ENCODE measurements at places on chromosomes 2 and 18.

- DNase-seq, result no peak
Measured at GRCh38 chr2:99710721-99711120, 220.9 kb upstream of the REV1 start.

- no peak for DNase-seq
Measured at GRCh38 chr2:47023332-47023731, 107.7 kb upstream of the MCFD2 start.

DNA sequence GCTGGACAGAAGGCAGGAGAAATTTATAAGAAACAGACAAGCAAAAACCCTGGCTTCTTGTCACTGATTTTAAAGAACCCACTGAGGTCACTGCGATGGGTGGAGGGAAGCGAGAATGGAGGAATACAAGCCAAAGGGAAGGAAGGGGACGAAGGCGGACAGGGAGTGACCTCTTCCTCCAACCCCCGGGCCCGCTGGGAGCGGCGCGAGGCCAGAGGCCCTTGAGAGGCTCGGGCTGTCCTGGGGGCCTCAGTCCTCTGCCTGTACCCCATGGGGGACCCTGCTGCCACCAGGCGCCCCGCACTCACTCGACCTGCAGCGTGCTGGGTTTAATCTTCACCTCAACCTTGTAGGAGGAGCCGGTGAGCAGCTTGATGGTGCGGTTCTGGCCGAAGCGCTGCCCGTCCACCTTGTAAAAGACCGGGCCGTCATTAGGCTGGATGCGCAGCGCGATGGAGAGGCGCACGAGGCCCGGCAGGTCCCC, 793 bp downstream of the CNRIP1 start:
- DNase-seq, result no peak

- no peak for DNase-seq
Measured at GRCh38 chr18:54739476-54739875, 88.8 kb upstream of the RAB27B start.

DNA sequence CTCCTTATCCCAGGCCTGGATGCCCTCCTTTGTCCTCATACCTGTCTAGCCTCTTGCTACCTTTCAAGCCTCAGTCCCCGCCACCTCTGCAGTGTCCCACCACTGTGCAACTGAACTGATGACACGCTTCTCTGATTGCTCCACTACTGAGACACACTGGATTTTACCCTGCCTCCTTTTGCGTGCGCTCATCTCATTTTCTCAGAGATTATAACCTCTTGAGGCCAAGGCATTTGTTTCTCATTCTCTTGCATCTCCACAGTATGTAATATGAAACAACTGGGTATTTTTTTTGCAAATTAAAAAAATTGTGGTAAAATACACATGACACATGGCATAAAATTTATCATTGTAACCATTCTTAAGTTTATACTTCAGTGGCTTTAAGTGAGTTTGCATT, 95.4 kb downstream of the PRKCE start:
- no peak for DNase-seq

- DNase-seq, result no peak
Measured at GRCh38 chr2:180225118-180225517, 218.0 kb upstream of the CWC22 start.

DNA sequence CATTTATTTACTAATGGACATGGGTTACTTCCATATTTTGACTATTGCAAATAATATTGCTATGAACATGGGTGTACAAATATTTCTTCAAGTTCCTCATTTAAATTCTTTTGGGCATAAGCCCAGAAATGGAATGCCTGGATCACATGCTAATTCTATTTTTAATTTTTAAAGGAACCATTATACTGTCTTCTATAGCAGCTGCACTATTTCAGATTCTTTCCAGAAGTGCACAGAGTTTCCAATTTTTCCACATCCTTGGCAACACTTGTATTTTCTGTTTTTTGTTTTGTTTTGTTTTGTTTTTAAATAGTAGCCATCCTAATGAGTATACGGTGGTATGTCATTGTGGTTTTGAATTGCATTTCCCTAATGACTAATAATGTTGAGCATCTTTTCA, 8.5 kb upstream of the RALBP1 start:
- no peak for DNase-seq

DNA sequence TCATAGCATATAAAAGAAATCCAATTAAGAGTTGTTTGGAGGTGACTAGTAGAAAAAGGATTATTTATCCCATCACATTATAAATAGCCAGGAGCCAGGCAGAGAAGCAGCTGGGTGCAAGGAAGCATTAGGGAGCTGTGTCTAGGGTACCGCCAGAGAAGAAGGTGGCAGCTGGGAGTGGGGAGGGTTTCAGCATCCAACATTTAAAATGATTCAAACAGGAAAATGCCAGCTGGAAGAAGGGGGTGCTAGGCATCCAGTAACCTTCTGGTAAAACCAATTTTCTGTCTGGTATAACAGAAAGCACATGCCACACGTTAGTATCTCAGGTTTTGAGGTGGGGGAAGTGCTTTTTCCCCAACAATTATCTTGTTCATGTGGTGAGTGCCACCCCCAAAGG, 452.4 kb downstream of the ZEB2 start:
- DNase-seq, result no peak

DNA sequence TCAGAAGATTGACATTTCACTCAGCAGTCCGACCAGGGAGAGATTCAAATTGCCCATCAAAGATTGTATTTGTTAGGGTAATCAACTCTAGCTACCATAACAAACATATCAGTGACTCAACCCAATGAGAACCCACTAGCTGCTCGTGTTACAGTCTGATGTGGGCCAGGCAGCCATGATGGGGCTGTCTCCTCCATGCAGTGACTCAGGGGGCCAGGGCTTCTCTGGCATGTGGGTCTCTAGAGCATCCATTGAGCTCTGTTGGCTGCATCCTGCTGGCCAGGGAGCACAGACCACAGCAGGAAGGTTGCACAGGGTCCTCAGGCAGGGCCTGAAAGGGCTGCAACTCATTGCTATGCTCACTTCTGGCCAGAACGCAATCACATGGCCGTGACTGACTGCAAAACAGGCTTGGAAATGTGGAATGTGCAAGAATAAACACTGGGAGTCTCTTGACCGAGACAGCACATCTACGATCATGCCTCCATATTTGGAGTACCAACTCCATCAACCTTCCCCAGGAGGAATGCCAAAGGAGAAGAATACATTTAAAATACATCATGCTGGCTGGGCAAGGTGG, 216.8 kb downstream of the EIPR1 start:
- DNase-seq, result no peak

DNA sequence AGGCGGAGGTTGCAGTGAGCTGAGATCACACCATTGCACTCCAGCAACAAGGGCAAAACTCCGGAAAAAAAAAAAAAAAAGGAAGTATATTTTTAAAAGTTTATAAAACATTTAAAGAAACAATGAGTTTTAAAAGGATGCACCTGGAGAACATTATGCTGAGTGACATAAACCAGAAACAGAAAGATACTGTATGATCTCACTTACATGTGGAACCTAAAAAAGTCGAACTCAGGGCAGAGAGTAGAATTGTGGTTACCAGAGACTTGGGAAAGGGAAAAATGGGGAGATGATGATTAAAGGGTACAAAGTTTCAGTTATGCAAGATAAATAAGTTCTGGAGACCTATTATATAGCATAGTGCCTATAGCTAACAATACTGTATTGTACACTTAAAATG, 52.8 kb upstream of the RTN4 start:
- DNase-seq, result no peak

DNA sequence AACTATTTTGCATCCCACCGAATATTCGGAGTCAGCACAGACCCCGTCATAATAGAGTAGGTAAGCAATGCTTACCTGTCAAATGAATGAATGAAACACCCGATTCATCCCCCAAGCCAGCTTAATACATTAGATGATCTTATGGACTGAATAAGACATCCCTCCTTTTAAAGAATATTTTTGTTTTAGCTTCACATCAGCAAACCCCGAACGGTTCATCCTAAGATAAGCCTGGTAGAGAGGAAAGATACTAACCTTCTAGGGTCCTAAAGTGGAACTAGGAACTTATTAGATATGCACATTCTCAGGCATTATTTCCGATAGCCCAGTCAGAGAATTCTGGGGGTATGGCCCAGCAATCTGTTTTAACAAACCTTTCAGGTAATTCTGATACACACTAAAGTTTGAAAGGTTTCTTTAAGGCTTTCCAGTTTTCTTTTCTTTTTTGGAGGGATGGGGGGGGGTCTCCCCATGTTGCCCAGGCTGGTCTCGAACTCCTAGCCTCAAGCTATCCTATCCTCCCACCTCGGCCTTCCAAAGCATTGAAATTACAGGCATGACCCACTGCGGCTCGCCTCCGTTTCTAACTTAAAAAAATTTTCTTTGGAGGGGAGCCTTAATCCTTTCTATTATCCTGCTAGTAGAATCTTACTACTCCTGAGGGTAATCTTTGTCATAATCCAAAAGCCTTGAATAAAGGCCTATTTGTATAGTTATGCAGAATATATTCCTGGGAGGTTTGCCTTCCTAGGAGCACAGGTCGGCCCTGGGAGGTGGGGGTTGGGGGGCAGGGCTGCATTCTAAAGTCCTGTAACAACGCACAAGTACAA, 1.0 kb upstream of the ACTR3 start:
- DNase-seq, result no peak

- no peak for DNase-seq
Measured at GRCh38 chr18:8643326-8643878, 34.2 kb downstream of the RAB12 start.

DNA sequence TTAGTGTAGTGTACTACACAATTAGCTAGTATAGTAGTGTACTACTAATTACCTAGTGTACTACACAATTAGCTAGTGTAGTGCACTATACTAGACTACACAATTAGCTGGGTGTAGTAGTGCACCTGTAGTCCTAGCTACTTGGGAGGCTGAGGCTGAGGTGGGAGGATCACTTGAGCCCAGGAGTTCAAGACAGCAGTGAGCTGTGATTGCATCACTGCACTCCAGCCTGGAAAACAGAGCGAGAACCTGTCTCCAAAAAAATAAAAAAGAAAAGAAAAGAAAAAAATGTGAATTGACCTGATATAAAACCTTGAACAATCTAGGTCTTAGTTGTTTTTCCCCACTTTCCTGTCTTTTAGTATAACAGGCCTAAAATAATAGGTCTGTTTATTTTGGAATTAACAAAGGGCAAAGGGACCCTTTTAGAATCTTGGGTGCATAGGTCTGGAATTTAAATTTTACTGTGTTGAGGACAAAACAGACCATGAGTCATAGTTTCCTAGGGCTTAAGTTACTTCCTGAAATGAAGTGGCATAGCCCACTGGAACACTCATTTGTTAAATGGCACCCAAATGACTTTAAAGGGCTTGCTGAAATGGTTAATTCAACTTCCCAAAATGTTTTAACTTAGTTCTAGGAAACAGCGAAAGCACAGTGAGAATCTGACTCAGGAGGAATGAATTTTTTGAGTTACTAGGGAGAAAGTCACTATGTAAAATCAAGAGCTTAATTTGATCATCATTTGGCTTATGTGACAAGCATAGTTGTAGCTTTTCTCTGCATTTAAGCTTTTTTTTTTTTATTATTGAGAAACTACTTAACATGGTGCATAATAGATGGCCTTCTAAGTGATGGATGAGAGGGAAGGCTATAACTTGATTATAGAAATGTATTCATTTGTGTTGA, 50.7 kb upstream of the ARL5A start:
- DNase-seq, result no peak

DNA sequence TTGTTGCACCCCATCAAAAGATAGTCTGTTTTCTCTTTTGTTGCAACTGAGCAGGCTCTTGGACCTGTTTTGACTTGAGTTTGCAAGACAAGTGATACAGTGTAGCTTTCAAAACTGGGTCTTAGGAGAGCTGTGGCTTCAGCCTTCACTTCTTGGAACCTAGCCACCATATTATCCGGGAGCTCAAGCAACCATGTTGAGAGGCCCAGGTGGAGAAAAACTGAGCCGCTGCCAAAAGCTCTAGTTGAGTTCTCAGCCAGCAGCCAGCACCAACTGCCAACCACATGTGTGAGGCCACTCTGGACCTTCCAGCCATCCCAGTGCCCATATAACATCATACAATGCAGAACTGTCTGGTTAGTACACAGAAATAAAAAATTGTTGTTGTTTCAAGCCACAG, 5.4 kb downstream of the CACNB4 start:
- DNase-seq, result peak; percentile 67

GRCh38 chr2:164589522-164589921, 31.8 kb downstream of the GRB14 start:
- DNase-seq, result no peak

GRCh38 chr2:209940936-209941335, 61.5 kb upstream of the RPE start:
- no peak for DNase-seq

DNA sequence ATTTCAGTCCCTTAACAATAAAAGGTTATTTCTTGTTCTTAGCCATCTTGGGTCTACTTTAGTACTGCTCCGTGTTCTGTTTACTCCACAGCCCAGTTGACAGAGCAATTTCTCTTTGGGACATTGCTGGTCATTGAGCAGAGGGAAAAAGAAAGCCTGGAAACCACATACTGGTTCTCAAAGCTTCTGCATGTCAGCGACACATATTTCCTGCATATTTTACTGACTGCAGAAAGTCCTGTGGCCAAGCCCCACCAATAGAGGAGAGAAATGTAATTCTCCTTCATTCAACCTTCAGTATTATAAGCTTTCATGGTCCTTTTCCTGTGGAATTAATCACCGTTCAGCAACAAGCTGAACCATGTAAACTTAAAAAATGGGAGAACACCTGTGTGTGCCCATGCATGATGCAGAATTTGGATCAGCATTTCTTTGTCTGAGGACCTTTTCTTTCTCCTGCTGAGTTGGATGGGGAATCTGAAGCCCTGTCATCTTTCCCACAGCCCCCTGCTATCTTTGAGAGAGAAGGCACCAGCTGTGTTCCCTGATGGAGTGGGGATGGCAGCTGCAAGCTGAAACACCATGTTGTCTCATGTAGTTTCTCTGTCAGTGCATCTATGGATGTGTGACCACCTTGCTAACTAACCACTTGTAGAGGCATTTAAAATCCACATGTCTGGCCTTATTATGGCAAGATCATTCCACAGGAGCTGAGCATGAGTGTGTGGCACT, 431.6 kb downstream of the MEIS1 start:
- no peak for DNase-seq

DNA sequence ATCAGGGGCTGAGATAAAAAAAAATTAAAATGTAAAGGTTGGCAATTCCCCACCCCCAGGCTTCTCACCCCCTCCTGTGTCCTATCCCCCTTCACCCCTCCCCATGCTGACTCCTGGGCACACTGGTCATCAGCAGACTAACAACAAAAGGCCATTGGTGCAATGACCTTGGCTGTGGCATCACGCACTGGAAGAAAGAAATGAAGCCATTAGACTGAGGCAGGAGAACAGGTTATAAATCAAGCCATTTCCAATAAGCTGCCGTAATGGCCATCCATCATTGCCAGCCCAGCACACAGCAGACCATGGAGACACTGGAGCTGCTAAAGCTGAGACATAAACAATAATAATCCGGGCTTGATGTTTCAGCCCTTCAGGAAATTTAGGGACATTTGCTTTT, 342.4 kb upstream of the ETAA1 start:
- DNase-seq, result no peak

GRCh38 chr2:218471982-218472381, 53.1 kb downstream of the VIL1 start:
- DNase-seq, result no peak

- DNase-seq, result no peak
Measured at GRCh38 chr2:52877703-52878102, 889.9 kb upstream of the CHAC2 start.

- DNase-seq, result no peak
Measured at GRCh38 chr18:33594799-33595198, 16.8 kb downstream of the ASXL3 start.

All from NCI-H1092 treated with DMSO at 0.1 percent for 48 hours (cell line).